ENCODE measurements at places on chromosomes 7 and 10. TPM values are rescaled to one million over a fixed set of nuclear protein-coding genes. Genes with fewer than 3 reads are reported as not detected.

Gene HOXA10
- 65.6 TPM for total RNA-seq

Gene RBM20
- total RNA-seq: 0.41 TPM

Gene PIK3CG
- total RNA-seq: 5.1 TPM

Gene AKR1D1
- not detected for total RNA-seq

Gene CAPZA2
- total RNA-seq: 80.0 TPM

Gene PTN
- 56.6 TPM for total RNA-seq
